ENCODE measurements at places on chromosomes 7 and 10.

GRCh38 chr7:100943693-100944092 lies 5.6 kb upstream of the MUC3A start:
- no peak for DNase-seq

- no peak for DNase-seq
Observed at GRCh38 chr7:105244594-105244993, 144.1 kb downstream of the SRPK2 start.

DNA sequence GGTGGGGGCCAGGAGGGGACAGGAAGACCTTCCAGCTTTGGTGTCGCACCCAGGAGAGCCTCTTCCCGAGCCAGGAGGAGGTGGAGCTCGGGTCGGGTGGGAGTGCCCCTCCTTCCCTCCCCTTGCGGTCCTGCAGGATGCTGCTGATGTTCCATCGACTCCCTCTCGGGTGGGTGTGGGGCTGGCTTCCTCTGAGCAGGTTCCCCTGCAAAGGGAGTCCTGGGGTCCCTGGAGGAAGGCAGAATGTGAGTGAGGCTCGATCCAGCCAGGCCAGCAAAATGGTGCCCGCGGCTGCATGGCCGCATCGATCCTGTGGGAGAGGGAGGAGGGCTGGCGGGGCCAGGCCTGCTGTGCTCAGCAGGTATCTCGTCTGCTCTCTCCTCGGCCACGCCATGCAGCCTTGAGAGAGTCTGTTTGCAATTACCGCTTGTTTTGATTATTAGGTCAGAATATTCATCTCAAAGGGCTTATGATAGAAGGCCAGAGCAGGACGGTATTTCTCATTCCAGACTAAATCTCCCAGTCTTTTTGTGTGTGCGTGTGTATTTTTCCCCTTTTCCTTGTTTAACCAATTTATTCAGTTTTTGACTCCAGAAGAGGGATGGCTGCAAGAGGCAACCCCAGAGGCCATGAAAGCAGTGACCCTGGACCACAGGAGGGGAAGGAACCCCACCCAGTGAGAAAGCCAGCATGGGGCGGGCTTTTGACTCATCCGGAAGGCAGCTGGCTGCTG lies 137.3 kb upstream of the ZMIZ1 start:
- DNase-seq, result peak; percentile 94

DNA sequence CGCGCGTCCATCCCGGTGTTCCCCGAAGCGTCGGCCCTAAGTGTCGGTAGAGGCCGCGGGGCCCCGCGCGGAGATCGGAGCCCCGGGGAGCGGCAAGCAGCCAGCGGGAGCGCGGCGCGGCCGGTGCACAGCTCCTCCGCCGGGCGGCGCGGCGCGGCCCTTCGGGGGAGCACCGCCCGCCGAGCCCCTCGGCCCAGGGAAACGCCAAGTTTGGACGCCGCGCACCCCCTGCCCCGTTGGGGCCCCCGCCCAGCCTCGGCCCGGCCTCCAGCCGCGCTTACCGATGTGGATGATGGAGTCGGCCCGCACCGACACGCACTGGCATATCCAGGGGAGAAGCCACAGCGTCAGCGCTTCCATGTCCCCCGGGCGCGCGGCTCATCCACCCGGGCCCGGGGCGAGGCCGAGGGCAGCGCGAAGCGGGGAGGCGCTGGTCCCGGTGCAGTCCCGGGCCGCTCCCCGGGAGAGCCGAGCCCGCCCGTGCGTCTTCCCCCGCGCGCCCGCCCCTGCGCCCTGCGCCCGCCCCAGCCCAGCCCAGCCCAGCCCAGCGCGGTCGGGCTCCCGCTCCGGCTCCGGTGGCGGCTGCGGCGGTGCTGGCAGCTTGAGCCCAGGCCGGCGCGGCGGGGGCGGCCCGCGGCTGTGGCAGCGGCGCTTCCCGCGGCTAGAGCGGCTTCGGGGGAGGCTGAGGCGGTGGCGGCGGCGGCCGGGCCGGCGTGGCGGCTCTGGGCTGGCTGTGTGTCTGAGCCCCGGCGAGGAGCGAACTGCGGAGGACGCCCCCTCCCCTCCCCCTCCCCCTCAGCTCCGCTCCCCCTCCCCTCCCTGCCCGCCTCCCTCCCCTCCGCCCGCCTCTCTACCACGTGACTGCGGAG lies at the start of gene GRID1:
GRID1 (minus strand) TSS at position 763 of the 869 bp plus-strand sequence.
- DNase-seq, result no peak

DNA sequence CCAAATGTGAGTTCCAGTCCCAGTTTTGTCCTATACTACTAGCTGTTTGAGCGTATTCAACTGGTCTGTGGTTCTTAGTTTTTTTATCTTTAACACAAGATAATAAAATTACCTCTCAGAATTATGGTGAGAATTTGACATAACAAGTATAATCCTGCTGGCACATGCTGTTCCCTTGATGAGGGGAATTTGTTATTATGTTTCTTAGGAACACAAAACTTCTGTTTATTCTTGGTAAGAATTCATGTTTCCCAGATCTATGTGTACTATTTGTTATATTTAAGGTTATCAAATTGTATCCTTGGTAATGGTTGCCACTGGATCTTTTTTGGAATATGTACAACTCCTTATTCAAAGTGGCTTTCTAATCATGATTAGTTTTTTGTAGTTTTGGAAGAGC lies 335.6 kb downstream of the ADK start:
- DNase-seq, result no peak

GRCh38 chr10:997266-998022 lies 9.2 kb downstream of the GTPBP4 start:
- DNase-seq, result no peak

DNA sequence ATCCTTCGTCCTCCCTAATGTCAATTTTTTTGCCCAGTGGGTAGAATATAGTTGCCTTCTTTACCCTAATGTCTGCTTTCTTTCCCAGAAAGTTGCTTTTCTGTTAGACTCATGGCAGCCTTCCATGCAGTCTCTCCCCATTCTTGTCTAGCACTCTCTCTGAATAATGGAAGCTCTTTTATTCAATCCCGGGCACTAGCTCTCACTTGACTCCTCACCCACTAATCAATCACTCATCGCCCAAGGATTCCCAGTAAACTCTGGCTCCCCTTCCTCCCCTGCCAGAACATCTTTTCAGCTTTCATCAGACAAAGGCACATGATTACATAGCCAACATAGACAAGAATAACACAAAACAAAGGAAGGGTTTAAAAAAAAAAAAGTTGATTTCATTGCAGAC lies 100.2 kb upstream of the RELN start:
- DNase-seq, result no peak

DNA sequence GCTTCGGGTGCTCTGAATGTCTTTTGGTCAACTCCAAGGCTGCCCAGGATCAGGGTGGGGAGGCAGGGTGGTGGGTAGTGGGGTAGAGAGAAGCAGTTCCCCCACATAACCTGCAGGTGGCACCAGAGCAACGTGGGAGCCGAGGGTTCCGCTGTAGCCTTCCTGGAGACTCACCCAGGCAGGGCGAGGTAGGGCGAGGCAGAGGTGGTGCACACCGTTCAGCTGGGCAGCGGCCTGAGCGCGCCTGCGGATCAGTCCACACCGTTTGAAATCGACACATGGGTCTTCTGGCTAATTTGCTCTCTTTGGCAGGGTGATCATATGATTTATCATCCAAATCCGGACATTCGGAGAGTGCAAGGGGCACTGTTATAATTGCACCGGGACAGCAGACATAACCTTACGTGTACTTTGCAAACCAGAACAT lies 41.4 kb upstream of the MAP3K8 start:
- peak; percentile 58 for DNase-seq

- peak; percentile 65 for DNase-seq
Observed at GRCh38 chr10:68301790-68302502, 29.9 kb upstream of the HNRNPH3 start.

DNA sequence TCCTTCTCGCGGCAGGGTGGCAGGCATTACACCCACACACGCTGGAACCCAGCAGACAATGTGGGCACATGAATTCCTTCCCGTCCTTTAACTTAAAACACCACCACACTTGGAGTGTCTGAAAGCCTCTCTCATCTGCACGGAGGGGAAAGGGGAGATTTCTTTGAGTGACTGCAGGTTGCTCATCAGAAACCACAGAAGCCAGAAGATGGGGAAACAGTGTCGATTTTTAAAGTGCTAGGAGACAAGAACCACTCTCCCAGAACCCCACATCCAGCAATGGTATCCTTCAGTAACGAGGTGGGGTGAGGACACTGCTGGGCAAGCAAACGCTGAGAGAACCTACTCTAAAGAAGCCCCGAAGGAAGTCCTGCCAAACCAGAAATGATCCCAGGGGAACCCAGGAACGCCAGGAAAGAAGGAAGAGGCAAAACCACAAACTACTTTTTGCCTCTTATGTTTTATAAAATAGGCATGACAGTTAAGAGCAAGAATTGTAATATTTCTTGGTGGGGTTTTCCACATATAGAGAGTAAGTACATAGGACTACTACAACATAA lies 254.3 kb downstream of the ELFN1 start:
- peak; percentile 93 for DNase-seq

GRCh38 chr10:4176500-4177281 lies 391.7 kb upstream of the KLF6 start:
- no peak for DNase-seq

- DNase-seq, result peak; percentile 70
Observed at GRCh38 chr7:102914585-102914984, 1.8 kb downstream of the LRRC17 start.

- no peak for DNase-seq
Observed at GRCh38 chr7:83617858-83618257, 31.1 kb downstream of the SEMA3E start.

DNA sequence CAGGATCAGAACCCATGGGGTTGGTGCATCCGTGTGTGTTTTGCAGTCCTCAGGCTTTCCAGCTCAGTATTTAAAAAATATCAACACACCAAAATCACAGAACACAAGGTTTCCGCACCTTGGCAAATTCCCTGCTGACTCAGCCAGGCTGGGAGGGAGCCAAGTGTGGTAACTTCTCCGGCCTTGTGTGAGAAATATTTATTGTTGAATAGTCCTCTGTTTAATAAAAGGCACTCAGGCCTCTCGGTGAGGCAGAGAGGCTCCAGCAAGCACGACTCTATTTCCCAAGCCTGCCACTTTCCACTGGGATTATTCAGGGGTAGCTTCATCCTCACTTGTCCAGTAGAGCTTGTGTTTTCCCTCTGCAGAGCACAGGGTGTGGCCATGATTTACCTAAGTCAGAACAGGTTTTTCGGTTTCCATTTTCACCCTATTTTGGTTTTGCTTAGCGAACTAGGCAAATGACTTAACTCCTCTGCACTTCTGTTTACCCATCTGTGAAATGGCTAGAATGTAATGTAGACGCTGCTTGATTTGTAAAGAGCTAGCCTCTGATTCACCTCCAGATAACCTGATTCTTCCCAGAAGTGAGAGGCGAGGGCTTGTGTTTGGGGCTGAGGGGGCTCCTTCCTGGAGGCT lies 13.0 kb upstream of the CHST15 start:
- peak; percentile 54 for DNase-seq

DNA sequence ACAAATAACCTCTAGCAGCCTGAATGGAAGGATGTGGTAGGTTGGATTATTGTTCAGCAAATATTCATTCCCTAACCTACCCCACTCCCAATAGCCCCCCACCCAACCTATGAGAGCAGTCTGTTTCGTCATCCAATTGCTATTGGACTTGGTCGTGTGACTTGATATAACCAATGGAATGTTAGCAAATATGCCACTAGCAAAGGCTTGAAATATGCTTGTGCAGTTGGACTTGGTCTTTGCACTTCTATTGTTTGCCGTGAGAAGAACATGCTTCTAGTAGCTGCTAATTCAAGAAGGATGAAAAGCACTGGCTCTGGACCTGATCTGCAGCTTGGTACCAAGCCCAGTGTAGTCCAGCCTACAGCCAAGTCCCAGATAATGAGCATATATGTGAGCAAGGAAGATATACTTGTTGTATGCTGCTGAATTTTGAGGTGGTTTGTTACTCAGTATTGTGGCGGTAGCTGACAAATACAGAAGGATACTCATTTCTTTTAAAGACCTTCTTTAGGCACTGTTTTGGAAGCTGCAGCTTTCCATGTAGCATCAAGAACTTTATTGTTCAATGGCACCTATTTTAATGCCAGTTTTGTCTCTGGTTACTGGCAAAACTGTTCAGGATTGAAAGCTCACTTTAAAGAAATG lies 180.4 kb downstream of the EXOC4 start:
- no peak for DNase-seq

DNA sequence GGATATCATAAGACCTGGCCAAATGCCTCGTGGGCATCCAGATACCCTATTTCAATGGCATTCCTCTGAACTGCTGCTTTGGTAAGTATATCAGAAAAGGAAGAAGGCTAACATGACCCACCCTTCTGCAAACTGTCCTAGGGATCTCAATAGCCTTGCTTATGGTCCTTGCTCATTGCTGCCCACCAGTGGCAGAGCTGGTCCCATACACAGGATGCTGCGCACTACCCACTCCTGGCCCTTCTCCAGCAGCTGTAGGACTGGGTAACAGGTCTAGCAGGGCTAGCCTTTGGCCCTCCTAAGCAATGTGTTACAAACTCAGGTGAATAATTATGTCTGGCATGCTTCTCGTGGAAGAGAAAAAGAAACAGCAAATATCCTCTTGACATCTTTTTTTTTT lies 72.5 kb downstream of the C10orf90 start:
- DNase-seq, result peak; percentile 52

- no peak for DNase-seq
Observed at GRCh38 chr10:118582511-118582910, 12.9 kb downstream of the PRLHR start.

DNA sequence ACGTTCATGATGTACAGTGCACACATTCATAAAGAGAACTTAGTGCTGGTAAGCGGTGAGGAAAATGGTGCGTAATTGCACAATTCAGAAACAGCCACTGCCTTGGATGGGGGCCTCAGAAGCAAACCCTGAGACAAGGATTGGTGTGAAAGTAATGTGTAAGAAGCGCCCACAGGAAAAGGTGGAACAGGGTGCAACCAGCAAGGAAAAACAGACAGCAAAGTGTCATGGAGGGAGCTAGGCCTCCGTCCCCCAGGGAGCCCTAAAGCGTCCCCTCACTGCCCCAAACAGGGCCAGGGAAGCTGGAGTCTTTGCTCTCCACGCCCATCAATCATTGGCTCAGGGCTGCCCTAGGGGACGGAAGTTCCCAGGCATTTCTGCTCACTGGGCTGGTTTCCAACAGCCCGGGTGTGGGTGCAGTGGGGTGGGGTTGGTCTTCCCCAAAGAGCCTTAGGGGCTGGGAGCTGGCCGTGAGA lies 9.6 kb upstream of the C10orf105 start:
- no peak for DNase-seq

DNA sequence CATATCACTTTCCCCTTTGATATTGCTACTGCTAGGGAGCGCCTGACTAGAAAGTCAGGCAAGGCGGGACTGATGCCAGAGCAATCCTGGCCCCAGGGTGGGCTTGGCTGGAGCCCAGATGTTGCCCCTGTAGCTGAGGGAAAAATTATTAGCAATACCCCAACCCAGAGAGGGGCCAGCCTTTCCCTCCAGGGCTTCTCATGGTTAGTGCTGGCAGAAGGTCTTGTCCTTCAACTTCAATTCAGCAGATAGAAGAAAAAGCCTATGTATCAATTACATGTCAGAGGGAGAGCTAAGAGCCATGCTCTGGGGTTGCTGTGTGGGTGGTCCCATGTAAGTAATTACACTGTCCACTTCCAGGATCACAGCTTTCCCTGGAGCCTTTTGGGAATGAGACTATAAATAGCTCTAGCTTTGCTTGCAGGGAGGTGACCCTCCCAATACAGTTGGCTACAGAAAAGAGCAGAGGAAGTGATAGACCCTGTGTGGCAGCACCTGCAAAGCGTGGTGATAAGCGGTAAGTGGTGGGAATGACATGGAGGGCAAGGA lies 579.1 kb downstream of the CCSER2 start:
- no peak for DNase-seq

Data from fibroblast of skin of right biceps (primary cell).